Vagina (tissue), 2 donors: ENCODE measurements at places on chromosomes 3 and 15. TPM values are rescaled to one million over a fixed set of nuclear protein-coding genes. Genes with fewer than 3 reads are reported as not detected.
A peak's percentile ranks its signal among the peaks of the same experiment; 100 is the strongest.

DNA sequence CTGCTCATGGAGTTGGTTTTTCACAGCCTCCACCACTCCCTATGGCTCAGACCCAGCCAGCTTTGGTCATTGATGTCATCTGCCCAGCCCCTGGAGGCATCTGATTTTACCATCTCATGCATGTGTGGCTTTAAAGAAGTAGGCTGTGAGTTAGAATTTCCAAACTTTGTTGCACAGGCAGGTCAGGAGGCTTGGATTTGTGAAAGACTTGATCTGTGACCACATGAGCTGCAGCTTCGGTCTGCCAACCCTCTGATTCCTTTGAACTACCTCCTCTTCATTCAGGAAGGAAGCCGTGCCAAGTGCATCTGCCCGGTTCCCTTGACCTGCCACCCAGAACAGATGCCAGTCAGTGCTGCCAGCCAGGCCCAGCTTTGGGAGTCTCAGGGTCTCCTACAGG, 9.2 kb downstream of the CTXND1 start:
- peak; percentile 75 for DNase-seq

DNA sequence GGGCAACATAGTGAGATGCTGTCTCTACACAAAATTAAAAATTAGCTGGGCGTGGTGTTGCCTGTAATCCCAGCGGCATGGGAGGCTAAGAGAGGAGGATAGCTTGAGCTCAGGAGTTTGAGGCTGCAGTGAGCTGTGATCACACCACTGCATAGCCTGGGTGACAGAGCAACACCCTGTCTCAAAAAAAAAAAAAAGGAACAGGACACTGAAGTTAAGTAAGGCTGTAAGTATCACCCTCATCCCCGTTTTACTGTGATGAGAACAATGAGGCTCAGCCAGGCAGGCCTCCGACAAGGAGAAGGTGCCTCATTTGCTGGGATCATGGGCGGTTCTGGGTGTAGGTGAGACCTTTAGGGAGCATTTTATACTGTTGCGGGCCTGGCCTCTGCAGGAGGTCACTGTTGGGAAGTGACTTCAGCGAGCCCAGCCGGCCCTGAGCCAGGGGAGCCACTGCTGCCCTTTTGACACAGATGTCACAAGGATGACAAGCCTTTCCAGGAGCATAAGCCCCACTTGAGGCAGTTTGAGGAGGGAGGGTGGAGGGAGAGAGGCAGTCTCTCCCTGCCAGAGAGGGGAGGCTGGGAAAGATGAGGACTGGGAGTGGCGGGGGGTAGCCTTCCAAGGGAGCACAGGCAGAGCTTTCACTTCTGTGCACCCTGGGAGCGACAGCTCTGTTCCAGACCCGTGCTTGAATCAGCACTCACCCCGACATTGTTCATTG, 30.8 kb downstream of the IRAK2 start:
- no peak for DNase-seq

- no peak for DNase-seq
These were observed 32.1 kb upstream of the DENND4A start for GRCh38 chr15:65824031-65824743.

MAP6D1 gene
- total RNA-seq, result not detected

- no peak for DNase-seq
These were observed at the start of gene SNUPN for GRCh38 chr15:75625542-75626347. Gene SNUPN (minus strand): TSS chr15:75625725. CDS start chr15:75621051, 4,674 bp downstream.

ILDR1 gene
- 3.7 TPM for total RNA-seq

DNA sequence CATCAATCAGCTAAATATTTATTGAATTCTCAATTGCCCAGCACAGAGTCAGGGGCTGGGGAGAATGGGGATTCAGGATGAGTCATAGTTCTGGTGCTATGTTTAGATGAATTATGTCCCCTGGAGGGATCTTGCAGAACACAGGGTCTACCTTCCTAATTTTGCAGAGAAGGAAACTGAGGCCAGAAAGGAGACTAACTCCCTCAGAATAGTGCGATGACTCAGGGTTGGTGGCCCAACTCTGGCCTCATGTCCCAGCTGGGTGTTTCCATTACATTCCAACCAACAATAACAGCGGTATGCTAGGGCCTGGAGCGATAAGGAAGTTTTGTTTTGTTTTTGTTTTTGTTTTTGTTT, 270.9 kb downstream of the TLE3 start:
- no peak for DNase-seq

C3orf22 gene
- not detected for total RNA-seq

CCR8 gene
- total RNA-seq, result not detected

DNA sequence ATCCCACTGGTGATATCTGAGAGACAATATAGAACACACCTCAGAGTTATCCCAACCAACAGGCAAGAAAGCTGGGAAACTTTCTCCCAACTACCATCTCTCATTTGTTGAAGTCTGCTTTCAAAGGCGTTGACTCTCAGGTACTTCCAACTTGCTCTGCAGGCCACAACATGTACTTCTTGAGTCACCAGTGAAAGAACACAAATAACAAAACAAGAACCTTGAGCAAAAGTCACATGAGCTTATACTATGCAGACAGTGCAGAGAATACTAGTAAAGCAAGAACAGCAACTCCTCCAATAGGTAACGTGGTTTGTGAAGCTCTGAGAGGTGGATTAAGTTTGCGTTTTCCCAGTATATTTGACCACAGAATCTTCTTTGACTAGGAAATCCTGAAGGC, 20.6 kb downstream of the SNTN start:
- no peak for DNase-seq
